Activated naive CD4-positive, alpha-beta T cell treated with anti-CD3 and anti-CD28 coated beads, Interleukin-2, amount 50 U/mL, for 72 hours (primary cell): ENCODE measurements at places on chromosomes 7 and 10.

GRCh38 chr10:18500576-18500975 is 150.8 kb downstream of the NSUN6 start:
- DNase-seq, result no peak

- DNase-seq, result no peak
Observed at GRCh38 chr10:98644466-98644865, 197.7 kb upstream of the HPS1 start.

GRCh38 chr10:13564576-13564975 is 22.2 kb upstream of the PRPF18 start:
- no peak for DNase-seq

DNA sequence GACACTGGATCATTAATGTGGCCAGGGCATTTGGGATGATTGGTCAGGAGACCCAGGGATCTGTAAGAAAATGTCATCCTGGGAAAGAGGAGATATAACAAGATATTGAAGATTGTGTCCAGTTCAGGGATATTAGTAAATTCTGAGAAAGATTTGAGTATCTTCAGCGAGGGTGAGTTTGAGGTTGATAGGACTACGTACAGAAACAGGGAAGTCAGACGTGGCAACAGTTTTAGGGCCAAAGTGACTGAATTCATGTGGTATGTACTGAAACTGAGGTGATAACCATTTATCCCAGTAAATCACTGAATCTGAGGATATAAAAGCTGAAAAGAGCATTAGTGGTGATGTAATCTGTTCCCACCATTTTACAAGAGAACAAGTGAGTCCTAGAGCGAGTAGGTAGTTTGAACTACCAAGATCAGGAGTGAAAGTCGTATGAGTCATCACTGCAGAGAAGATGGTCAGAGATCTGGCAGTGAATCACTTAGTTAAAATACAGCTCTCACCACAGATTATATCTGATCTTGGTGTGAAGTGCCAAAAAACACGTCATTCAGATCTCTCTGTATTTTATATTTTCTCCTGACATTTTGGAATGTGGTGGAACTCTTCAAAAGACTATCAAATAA is 220.5 kb downstream of the CDK14 start:
- peak; percentile 2 for DNase-seq

DNA sequence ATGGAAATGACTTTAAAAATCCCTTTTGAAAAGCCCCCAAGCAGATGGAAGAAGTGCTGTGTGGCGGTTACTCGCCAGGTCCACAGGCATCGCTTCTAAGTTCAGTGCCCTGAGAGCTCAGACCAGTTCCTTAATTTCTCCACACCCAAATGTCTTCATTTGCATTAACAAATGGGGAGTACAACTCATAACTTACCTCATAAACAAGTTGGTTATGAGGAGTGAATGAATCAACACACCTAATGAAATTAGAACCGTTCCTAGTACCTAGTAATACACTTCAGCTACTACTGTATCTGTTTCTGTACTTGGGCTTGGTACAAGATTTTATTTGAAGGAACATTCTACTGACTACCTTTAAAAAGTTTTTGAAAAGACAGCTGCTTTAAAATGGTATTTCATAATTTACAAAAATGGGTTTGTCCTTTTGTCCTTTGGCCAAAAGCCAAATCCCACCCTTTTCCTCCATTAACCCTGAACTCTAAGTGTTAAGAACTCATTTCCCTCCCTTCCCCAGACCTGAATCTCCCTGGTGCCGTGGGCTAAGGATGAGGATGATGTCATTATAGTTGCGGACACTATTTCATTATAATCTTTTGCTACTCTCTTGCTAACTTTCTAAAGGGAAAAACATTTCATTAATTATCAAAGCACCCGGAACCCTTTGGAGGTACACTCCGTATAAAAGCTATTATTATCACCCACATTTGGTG is 221.5 kb upstream of the CELF2 start:
- DNase-seq, result no peak

GRCh38 chr10:84510121-84510520 is 181.7 kb downstream of the CCSER2 start:
- no peak for DNase-seq
